ENCODE measurements at places on chromosomes 2 and 18. TPM values are rescaled to one million over a fixed set of nuclear protein-coding genes. Genes with fewer than 3 reads are reported as not detected.

The CPLX4 gene
- polyA plus RNA-seq, result not detected

The LAMA3 gene
- 128 TPM for polyA plus RNA-seq

The MEP1B gene
- 0.10 TPM for polyA plus RNA-seq

The SNTG2 gene
- polyA plus RNA-seq, result 0.54 TPM

The CDCA7 gene
- 92.3 TPM for polyA plus RNA-seq
